AG04450 (cell line): ENCODE measurements at places on chromosomes 5 and 9.

GRCh38 chr9:69572611-69573010 is 99.6 kb downstream of the APBA1 start:
- DNase-seq, result no peak

DNA sequence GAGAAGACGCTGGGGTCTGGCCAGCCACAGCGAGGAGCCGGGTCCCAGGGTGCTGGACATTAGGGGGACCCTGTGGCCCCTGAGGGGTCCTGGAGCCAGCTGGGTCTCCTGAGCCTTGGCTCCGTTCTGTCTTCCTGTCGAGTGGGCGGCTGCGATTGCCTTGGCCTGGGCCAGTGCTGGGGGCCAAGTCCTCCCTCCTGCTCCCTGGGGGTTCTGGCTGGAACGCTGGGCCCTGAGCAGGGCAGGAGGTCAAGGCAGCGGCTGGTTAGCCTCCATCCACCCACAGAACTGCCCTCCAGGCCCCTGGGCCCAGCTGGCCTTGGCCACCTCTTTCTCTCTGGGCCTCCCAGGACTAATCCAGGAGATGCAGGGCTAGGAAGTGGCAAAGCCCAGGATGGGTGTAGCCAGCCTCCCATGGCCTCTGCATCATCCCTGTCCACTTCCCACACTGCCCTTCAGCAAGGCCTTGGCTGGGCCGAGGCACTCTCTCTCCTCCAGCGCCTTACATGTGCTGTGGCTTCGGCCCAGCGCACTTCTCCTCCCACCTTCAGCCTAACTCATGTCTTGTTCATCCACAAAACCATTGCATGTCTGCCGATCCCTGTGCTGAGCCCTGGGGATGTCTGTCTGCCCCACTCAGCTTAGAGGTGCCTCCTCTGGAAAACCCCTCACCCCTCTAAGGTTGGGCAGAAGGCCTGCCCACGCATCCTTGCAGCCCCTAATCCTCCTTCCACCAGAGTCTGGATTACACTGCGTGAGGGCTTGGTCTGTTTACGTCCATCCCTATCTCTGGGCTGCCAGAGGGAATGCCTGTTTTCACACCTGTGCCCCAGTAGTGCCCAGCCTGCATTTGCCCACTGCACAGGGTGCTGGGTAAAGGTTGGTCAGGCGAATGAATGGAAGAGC is 5.0 kb downstream of the LAMC3 start:
- DNase-seq, result no peak

DNA sequence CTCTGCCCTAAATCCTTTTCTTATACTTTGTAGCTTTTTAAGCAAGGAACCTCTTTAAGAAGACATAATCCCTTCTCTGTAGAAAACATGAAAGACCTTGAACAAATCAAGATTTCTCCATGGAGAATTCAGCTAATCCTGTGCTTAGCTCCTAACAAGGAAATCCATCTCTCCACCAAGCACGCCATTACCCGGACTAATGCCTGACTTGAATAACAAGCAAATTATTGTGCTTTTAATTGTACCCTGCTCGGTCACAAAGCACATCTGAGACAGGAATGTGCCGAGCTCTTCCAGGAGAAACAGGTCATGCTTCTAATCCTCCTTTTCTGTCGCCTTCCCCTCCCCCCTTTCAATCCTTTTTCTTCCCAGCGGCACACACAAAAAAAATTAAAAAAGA is 141.3 kb downstream of the PSAT1 start:
- no peak for DNase-seq

DNA sequence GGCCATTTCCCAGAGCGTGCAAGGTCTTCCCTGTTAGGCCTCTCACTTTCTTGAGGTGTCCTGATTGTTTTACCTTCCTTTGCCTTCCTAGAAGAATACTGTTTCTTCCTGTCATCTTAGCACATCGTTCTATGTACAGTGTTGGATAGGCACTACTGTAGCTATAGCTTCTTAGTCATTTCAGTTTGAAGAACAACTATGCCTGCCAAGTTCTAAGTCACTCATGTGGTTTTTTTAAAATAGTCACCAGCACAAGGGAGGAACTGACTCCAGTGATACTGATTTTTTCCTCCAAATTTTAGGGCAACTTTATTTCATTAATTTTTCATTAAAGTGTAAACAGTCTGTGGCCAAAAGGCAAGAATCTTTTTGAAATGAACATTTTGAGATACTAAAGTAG is 122.4 kb upstream of the NR5A1 start:
- DNase-seq, result no peak

GRCh38 chr9:133715295-133715865 is 22.8 kb downstream of the SARDH start:
- DNase-seq, result no peak
